ENCODE measurements at places on chromosomes 2 and 18.

DNA sequence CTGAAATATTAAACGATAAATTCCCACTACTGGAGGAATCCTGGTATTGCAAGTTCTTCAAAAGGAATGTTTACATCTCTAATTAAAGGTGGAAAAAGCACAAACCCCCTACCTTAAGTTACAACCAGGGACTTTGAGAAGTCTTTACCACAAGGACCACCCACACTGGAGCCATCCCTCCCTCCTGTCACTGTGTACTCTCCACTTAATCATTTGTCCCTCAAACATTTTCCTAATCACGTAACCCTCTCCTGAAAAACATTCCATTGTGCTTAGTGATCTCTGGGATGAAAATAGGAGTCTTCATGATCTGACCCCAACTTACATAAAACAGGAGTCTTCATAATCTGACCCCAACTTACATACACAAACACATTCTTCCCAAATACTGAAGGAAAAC is 85.7 kb downstream of the SUCLG1 start:
- no peak for DNase-seq

- no peak for DNase-seq
Measured at GRCh38 chr2:234373481-234374149, 123.3 kb downstream of the ARL4C start.

DNA sequence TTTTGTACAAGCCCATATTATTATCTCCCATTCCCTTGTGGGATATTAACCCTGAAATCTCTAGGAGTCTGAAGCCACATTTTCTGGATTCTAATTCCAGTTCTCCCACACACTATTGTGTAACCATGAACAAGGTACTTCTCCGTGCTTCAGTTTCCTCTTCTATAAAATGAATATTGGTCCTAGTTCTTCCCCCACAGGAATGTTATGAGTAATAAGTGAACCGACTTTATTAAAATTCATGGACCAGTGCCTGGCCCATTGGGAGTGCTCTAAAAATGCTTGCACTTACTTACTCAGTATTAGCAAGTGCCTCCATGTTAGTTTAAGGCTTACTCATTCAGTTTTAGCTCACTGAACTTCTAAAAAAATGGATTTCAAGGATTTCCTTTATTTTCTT is 1.4 kb upstream of the ACMSD start:
- no peak for DNase-seq

DNA sequence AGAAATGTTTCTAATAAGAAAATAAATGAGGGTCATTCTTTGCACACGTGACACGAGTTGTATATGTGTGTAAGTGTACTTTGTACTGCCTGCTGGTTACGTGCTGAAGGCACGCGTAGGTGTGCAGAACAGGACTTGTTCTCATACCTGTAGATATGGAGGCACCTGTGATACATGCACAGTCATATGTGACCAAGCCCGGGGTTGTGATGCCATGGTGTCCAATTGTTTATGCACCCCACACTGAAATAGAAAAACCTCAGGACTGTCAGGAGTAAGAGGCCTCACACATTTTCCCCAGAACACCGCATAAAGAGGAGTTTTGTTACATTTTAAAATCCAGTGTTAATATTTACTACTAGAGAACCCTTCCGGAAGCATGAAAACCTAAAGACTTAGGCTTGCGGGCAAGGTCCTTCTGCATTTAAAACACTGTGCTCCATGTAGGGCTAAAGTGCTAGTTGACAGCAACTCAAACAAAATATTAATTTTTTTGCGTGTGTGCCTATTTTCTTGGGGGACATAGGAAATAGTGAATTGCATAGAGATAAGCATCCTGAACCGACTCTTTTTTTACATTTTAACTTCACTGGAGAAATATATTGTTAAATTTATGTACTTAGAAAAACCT is 9.3 kb downstream of the TSHZ1 start:
- no peak for DNase-seq

- DNase-seq: no peak
Measured at GRCh38 chr2:235564884-235565530, 71.2 kb downstream of the AGAP1 start.

DNA sequence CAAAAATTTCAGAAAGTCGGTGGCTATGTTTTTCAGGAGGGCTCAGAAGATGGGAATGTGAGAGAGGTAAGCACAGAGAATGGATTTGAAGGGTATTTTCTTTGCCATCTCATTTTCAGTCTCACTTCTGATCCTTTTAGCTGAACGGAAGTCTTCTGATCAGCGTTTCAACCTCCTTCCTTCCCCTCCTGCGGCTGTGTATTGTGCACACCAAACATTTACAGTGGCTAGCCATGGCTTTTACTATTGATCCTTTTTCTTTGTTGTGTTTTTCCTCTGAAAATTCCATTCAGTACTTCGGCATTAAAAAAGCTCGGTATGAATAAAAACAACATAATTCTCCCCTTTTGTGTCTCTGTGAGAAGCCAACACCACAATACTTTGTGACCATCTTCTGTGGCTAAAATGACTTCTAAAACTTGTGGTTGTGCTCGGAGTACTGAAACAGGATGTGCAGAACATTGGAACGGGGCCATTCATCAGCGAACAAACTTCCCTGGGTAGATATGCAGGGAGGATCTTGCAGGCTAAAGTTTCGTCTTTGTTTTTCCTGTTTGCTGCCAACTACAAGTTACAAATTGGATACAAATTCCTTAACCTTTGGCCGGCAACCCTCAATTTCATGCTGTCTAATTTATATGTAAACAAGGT is 260.8 kb upstream of the FAM98A start:
- no peak for DNase-seq

DNA sequence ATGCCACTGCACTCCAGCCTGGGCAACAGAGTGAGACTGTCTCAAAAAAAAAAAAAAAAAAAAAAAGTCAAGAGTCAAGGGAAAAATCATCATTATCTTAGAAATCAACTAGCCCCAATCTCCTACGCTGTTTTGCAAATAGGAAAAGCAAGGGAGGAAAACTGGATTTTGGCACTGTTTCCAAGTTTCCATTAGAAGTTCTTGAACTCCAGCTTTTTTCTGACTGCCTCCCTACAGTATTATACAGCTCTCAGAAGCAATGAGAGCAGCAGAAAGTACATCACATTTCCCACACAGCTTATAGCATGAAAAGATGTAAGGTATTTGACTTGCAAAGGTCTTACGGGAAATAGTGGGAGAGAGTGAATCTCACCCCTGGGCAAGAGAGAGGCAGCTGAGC is 127.8 kb downstream of the OSR1 start:
- no peak for DNase-seq

GRCh38 chr2:67463810-67464209 is 66.7 kb downstream of the ETAA1 start:
- no peak for DNase-seq

DNA sequence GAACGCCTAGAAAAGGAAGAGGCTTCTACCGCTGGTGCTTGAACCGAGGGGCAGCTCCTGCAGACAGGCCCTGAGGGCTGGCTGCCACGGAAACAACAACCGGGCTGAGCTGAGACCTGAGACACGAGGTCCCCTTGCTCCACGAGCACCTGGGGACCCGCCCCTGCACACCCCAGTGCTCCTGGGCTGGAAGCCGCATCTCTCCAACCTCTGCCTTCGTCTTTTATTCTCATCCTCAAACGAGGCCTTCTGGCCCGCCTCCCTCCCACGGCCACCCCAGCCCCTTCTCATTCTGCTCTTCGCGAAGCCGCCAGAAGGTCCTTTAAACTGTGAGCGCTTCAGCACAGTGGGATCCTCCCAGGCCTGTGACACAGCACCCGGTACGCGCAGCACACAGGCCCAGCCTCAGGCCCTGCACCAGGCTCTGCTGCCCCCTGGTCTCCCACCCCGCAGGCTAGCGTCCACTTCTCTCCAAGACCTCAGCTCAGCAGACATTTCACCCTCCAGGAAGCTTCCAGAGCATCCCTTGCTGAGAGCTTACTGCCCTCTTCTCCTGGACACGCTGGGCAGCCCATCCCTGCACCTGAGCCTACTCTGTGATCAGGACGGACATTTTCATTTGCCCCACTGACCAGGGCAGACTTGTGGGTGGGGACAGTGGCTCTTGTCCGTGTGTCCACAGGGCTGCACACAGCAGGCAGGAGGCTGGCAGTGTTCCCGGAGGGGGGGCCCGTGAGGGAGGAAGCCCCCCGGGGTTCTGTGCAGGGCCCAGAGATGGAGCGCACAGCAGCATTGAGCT is 149.7 kb downstream of the PXDN start:
- no peak for DNase-seq

DNA sequence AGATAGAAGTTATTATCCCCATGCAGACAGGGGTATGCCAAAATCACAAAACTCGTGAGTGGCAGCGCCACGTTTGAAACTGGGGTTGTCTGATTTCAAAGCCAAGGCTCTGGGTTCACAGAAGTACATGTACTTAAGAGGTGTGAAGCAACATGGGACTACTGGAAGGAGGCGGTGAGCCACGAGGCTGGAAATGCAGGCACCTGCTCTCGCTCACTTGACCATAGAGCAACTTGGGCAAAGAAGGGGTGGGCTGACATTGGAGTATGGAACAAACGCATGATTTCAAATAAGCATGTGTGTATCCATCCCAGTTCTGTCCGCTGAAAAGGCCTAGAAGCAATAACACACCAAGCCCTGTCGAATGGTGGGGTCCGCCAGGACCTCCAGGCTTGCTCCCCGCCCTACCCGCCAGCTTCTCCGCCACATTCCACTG is 593 bp upstream of the ACTR2 start:
- no peak for DNase-seq

DNA sequence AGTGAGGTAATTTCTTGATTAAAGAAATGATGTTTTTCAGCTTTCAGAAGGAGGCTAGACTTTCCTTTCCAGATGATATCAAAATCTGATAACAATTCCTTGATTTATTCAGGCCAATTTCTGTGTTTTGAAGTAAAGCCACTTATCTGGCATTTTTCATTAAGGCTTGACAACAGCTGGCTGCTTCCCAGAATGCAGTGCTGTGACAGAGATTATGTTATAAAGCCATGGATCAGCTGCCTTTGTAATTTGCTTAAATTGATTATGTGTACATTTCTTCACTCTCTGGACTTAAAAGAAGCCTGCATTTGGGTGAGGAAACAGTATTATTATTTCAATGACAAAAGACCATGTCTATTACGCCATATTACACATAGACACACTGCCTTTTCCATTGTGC is 136.0 kb downstream of the PLCL1 start:
- DNase-seq: no peak

DNA sequence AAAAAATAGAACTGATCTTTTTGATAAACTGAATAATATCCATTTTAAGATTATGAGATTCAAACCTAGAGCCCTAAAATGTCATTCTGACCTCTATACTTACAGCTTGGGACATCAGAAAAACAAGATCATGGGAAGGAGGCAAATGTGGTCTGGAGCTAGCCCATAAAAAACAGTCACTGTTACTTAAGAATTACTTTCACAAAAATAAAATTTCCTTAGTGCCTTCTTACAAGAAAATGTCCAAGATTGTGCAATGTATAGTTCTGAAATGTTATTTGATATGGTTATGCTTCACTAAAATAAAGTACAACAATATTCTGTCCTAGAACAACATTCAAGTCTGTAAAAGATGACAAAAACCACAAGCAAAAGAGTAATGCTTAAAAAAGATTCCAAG is 247.6 kb downstream of the DYM start:
- DNase-seq: no peak

- DNase-seq: no peak
Measured at GRCh38 chr2:200814276-200814815, 2.6 kb downstream of the BZW1 start.

DNA sequence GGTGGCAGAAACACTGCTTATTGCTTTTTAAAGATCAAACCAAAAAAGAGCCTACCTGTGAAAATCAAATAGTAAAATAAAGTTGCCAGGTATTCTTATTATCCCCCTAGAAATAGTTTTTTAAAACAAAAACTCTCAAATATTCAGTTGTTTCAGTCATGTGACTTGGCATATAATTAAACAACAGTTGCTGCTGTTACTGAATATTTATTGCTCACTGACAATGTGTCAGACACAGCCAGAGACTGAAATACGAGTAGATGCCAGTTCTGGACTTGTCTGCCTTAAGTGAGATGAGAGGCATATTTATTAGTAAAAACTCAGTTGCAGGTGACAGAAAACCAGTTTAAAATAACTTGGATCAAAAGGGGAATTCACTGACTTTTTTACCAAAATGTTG is 106.0 kb upstream of the RAB12 start:
- no peak for DNase-seq

DNA sequence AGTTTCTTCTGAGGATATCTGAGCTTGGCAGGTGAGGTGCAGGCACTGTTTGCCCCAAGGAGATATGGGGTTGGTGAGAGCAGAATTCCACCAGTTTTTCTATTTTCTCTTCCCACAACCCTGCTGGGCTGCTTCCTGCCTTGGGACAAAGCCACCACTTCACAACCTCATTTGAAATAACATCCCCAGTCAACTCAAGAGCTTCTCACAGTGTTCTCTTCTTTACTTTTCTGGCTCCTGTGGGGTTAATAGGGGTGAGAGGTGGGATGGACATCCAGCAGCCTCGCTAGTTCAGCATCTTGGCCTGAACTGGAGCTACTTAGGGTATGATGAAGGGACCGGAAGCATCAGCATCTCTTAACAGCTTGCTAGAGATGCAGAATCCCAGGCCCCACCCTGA is 106.3 kb downstream of the SLC4A3 start:
- DNase-seq: no peak

DNA sequence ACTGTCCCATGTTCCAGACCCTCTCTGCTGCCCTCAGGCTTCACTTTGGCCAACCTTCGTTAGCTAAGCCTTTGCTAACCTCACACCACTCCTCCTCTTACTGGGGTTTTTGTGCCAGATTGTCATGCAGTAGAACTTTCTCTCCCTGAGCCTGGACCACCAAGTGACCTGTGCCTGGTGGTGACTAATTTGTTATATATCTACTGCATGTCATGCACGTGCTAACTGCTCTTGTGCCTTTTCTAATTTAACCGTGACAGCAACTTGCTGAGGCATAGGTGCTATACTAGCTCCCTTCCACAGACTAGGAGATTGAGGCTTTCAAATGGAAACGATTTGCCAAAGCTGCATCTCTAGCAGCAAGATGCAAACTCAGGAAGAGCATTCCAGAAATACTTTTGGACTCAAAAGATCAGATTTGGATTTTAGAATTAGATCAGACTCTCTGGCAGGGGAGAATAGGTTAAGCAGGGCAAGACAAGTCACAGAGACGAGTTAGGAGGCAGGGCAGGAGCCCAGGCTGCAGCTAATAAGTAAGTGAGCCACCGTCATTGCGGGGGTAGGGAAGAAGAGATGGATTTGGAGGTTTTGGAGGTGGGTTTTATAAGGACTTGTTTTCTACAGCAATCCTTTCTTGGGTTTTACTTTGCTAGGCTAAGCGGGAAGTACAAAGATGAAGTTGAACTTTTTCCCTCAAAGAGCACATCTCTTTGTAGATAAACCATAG is 1.8 kb downstream of the PPP1R7 start:
- no peak for DNase-seq
